HT1080 (cell line): ENCODE measurements at places on chromosomes 7 and 10.

GRCh38 chr10:17412323-17412722, 42.1 kb downstream of the ST8SIA6 start:
- no peak for DNase-seq

GRCh38 chr10:75707080-75707840, 275.8 kb downstream of the LRMDA start:
- DNase-seq, result no peak

DNA sequence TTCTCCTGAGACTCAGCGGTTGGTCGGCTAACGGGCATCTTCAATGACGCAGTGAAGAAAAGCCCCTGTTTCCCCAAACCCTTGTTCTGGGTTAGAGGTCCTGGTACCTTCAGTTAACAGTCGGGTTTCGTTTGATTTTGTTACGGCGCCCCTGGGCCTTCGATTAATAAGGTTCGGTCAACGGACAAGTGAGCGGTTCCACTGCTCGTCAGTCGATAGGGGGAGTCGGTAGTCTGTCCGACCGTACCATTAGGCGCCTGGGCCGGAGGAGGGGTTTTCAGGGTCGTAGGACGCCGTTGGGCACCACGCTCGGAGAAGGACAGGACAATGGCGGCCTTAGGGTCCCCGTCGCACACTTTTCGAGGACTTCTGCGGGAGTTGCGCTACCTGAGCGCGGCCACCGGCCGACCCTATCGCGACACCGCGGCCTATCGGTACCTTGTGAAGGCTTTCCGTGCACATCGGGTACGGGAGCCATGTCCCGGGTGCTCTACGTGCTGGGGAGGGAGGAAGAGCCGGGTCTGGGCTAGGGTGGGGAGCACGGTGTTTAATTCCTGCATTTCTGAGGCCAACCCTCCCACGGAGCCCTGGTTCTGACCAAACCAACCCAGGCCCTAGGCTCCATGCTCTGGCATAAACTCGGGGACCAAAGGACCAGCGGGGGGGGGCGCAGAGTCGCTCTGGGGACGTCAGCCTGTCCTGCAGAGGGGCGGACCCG, at the start of gene FMC1:
Gene FMC1, plus strand, starts transcription at position 280 of the 718 bp plus-strand sequence. Its CDS starts 48 bp downstream, at position 328.
- peak; percentile 88 for DNase-seq

GRCh38 chr10:2543974-2544373, 523.4 kb upstream of the PFKP start:
- no peak for DNase-seq

DNA sequence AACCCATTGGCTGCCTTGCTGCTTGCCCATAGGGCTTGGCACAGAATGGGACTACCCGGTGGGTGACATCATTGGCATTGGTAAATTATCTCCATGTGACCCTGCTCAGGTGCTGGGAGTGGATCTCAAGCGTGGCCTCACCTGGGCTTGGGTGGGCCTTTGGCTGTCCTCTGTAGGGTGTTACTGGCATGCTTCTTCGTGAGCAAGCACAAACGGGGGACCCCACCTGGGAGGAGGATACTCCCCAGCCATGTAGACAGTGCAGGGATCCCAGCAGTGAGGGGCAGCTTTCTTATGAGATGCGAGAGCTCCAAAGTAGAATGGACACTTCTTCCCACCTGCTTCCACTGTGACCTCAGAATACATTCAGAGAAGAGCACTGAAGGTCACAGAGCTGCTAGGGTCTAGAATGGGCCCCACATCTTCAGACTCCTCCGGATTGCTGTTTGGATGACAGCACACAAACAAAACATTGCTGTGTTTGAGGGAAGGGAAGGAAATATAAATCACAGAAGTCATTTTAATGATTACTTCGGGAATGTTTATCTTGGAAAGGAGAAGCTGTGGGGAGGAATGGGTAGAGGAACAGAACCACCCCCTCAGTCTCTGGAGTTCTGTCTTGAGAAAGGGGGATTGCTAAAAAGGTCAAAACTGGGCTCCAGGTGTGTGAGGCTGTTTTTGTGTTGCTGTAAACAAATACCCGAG, 75.9 kb downstream of the SH2D4B start:
- no peak for DNase-seq

DNA sequence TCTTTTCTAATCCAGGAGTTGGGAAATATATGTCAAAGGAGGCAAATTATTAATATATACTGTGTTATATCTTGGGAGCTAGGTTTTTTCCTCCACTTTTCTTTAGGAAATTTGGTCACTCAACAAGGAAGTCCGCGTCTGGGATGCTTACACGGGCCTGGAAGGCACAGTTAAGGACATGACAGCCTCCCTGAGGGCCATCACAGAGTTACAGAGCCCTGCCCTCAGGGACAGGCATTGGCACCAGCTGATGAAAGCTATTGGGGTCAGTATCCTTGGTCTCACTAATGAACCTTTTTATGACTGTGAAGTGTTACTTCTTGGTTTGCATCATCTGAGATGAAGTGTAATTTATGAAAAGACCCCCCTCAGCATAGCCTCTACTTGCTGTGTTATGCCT, 74.7 kb downstream of the DNAH11 start:
- no peak for DNase-seq

DNA sequence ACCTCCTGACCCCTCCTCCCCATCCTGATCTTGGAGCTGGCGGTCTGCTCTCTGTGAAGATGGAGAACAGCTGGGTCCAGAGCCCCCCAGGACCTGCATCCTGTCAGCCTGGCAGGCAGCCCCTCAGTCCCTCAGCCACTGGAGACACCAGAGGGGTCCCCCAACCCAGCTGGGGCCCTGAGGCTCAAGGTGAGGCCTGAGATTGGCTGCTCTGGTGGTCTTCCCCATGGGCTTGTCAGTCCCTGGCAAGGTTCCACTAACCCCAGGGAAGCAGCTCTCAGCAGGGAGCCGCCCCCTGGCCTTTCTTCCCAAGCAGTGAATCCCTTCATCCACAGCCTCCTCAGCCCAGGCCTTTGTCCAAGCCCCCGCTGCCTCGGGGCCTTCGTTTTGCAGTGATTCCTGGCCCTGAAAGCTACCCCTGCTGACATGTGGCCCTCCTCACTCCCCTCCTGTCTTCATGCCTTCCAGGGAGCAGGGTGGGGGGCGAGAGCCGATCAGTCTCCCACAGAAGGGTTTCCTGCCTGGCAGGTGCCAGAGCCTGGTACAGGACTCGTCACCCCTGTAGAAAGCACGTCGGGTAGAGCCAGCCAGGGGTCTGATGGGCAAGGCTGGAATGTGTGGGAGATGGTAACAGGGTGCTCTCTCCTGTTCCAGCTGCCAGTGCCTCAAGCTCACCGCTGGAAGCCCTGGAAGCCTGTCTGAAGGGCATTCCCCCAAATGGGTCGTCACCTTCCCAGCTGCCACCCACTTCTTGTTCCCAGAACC, 48.5 kb downstream of the ZNF467 start:
- DNase-seq, result no peak

GRCh38 chr10:12808014-12808613, 193.4 kb downstream of the CCDC3 start:
- DNase-seq, result no peak

GRCh38 chr7:1642291-1642731, 27.8 kb upstream of the ELFN1 start:
- DNase-seq, result no peak

- no peak for DNase-seq
These were observed 24.0 kb upstream of the GPNMB start for GRCh38 chr7:23222439-23223030.

DNA sequence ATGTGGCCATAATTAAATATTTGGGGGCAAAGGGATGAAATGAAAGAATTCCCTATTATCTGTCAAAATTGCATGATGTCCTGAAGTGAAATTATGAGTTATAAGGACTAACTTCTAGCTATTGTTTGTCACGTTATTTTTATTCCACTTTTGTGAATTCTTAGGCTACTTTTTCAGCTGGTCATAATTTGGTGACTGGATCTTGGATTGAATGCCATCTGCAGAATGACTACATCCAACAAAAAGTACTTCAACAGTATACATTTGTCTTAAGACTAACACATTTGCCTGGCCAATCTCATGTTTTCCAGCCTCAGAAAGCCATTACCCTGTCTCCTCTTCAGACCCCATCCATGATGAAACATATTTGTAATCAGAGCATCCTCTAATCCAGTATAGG, 48.1 kb upstream of the WNT16 start:
- DNase-seq, result no peak

DNA sequence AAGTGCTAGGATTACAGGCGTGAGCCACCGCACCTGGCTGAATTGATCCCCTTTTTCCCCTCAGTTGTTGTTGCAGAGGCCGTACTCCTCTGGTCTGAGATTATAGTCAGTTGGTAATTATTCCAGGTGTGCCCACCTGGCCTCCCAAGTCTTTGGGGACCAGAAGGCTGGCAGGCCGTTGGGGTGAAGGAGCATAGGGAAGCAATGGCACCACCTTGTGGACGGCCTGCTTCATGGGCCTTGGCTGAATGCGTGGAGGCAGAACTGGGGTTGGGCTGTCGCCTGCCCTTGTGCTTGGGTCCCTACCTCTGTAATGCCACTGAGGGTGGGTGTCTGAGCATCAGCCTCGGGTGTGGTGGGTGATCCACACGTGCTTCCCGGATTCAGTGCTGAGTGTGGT, 125.7 kb downstream of the RGS10 start:
- DNase-seq, result peak; percentile 65

- no peak for DNase-seq
These were observed 24.1 kb upstream of the BHLHA15 start for GRCh38 chr7:98187138-98187502.

GRCh38 chr7:149171892-149172533, 23.3 kb upstream of the ZNF282 start:
- DNase-seq, result peak; percentile 58

DNA sequence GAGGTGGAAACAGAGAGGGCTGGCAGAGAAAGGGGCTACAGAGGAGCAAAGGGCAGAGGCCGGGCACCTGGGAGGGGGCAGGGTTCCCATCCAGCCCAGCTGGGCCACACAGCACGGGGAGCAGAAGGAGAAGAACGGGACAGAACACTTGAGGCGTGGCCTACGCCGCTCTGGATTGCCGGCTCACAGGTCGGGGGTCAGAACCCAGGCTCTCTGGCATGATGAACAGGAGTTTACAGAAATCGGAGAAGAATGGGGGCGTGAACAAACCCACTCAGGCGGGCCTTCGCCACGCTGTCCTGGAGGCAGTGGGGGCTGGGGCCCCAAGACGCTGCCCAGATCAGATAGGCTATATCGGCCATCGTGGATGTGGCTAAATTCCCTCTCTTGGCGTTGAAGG, 362.2 kb upstream of the SHH start:
- DNase-seq, result no peak

- no peak for DNase-seq
These were observed 63.3 kb downstream of the ELFN1 start for GRCh38 chr7:1733206-1733907.
